Stimulated activated CD4-positive, alpha-beta T cell treated with anti-CD3 and anti-CD28 coated beads, Interleukin-15, amount 100 ng/mL, for 1 hour (primary cell): ENCODE measurements at places on chromosomes 7 and 10.

- DNase-seq, result no peak
Observed at GRCh38 chr7:16975712-16976111, 93.9 kb upstream of the AGR3 start.

DNA sequence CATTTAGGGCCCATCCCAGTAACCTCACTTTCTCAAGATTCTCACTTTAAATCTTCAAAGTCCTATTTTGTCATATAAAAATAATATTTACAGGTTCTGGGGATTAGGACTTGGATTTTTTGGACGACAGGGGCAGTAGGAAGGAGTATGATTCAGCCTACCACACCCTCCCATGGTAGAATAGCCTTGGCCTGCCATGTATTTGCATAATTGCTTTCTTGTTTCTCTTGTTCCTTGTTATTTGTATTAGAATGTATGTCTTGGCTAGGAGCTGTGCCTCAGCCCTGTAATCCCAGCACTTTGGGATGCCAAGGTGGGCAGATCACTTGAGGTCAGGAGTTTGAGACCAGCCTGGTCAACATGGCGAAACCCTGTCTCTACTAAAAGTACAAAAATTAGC lies 92.5 kb downstream of the ELAPOR2 start:
- no peak for DNase-seq

DNA sequence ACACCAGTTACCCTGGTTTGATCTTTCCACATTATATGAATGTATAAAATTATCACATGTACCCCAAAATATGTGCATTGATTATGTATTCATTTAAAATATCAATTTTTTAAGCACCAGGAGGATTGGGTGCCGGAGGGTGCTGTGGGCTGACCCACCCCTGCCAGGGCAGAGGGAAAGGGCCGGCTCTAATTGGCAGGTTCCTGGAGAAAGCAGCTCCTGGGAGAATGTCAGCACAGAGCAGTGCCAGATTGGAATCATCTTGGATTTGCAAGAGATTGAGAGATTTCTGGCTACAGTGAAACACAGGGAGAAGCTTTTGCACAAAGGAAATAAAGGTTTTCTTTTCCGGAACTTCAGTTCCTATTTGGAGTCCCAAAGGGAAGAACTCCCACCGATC lies 264.4 kb upstream of the TCERG1L start:
- no peak for DNase-seq

DNA sequence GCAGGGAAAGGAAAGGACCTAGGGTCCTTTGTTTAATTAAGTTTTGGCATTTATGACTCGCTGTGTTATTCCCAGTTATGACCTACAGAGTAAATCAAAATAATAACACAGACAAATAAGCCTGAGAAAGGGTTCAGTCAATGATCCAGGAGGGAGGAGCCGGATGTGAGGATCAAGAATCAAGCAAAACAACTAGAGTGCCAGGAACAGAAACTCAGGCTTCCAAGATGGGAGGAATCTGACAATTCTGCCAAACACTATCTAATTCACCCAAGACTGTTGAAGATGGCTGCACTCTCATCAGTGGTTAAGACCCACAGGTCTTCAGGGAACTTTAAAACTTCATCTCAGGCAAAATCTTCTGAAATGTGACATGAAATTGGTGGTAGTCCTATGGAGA lies 50.3 kb upstream of the PIP4K2A start:
- DNase-seq, result no peak

DNA sequence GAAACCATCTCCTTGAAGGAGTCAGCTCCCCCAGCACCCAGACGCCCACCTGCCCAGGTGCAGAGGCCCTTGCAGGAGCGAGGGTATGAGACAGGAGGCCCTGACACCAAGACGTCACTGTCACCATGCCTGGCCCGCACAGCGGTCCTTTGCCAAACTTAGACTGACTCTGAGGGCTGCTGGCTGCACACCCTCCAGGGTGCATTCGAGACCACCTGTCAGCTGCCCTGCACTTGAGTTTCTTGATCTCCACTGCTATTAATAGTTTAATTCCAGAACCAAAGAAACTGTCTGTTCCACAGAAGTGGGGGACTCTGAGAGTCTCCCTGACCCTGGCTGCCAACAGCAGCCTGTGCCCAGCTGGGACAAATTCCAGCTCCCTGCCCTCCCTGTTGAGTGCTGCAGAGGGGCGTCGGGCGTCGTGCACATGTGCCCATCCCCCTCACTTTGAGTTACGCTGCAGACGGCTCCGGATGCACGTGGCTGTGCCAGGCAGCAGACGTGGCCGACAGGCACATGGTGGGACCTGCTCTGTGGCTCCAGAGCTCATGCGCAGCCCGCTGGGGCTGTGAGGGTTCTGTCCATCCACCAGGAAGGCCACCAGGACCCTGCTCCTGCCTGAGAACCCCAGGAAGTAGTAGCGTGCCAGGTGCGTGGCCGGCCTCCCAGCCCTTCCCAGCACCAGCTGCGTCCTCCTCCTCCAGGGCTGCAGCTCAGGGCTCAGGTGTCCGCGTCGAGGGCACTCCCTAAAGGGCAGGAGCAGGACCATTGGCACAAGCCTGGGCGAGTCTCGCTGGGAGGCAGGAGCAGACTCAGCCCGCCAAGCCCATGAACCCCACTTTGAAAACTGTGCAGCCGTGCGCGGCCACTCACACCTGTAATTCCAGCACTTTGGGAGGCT lies 24.8 kb downstream of the ELFN1 start:
- DNase-seq, result no peak

DNA sequence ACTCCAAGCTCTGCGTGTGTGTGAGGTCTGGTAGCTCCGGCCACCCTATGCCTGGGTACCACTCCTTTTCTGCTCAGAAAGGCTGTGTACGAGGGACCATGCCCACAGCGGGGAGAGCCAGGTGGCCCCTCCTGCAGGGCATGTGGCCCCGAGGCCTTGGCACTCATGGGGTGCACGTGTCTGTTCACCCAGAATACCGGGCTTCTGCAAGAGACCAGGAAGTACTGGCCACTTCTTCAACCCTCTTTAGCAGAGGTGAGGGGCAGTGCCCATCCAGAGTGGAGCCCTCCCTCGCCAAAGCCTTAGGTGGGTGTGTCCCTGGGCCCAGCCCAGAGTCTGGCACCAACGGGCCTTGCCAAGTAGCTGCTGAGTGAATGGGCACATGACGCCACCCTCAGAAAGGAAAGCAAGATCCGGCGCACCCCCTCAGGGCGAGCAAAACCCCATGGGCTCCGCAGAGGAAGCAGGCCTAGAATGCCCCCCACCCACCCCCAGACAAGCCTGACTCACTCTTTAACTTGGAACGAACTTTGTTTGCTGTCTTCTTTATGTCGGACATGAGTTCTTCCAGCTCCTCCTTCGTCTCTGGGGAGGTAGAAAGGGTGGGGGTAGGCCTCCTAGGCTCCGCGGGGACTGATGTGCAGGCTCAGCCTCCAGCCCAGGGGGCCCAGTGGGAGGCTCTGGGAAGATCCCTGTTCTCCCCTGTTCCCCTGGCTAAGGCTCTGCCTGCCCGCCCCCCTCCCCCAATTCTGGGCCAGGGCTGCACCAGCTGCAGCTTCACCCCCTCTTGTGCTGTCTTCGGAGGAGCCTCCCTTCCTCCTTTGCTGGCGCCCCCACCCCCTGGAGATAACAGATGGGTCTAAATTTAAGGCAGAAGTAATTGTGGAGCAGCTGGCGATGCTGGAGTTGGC lies 14.6 kb downstream of the STX1A start:
- DNase-seq, result no peak

DNA sequence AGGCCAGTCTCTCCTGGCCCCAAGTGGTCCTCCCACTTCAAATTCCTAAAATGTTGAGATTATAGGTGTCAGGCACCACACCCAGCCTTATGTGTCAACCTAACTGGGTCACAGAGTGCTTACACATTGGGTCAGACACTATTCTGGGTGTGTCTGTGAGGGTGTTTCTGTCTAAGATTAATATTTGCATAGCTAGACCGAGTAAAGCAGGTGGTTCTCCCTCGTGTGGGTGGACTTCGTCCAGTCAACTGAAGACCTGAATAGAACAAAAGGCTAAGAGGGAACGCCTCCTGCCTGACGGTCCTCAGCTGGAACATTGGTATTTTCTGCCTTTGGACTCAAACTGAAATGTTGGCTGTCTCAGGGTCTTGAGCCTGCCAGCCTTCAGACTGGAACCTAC lies 11.5 kb downstream of the PPIF start:
- no peak for DNase-seq

GRCh38 chr10:4011136-4011812 lies 226.3 kb upstream of the KLF6 start:
- no peak for DNase-seq

- DNase-seq, result no peak
Observed at GRCh38 chr10:11395581-11396310, 215.7 kb downstream of the USP6NL start.

- no peak for DNase-seq
Observed at GRCh38 chr10:78543749-78544362, 510.2 kb downstream of the RPS24 start.

GRCh38 chr10:32205670-32206069 lies 141.3 kb downstream of the EPC1 start:
- DNase-seq, result no peak
